Urothelium cell line (cell line): ENCODE measurements at places on chromosomes 4 and X.

DNA sequence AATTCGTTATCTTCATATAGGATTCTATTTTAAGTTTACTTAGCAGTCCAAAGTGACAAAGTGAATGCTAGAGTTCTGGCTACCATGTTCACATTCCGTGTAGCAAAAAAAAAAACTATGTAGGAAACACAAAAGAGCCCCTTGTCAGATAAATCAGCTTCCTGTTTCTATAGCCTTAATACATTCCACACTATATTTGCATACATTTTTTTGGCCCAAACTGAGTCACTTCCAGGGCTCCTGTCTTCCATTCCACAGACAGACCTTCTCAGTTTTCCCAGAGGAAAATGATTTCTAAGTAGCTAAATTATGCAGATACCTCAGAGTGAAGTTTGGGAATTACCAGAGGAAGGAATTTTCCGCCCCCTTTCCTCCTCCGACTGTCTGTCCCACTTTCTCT lies 841.9 kb upstream of the HS3ST1 start:
- no peak for DNase-seq

GRCh38 chrX:46634577-46634976 lies 61.0 kb downstream of the CHST7 start:
- no peak for DNase-seq

DNA sequence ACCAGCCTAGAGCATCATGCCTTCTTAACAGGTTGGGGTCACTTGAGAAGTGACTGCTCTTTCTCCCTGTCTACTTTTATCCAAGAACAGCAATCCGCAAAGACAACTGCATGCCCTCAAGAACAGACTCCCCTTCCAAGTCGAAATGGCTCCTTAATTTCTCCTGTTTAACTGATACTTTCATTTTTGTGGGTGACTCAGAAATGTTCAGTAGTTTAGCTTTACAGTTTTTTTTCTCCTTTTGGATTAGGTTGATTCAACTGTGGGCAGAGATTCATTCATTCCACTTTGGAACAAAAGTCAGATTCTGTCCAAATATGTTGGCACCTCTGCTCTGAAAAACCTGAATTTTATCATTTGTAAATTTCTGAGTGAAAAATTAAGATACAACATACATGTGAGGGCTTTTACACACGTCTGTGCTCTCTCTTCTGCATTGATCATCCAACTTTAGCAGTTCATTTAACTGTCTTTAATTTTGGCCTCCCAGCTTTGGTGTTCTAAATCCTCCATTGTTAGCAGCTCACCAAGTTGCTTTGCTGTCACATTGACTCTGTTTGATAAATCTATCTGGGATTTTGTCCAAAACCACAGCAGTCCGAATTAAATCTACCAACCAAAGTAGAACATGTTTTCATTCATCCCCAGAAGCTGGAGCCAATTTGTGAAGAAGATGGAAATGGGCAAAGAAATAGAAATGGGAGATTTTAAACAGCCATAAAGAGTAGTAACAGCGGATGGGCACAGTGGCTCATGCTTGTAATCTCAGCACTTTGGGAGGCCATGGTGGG lies 50.0 kb downstream of the HOPX start:
- DNase-seq: no peak

- no peak for DNase-seq
Observed at GRCh38 chr4:182640491-182640890, 276.7 kb downstream of the DCTD start.

- DNase-seq: no peak
Observed at GRCh38 chrX:80388206-80388605, 32.0 kb upstream of the TENT5D start.

GRCh38 chr4:165009493-165010227 lies 22.1 kb upstream of the TRIM60 start:
- DNase-seq: no peak

DNA sequence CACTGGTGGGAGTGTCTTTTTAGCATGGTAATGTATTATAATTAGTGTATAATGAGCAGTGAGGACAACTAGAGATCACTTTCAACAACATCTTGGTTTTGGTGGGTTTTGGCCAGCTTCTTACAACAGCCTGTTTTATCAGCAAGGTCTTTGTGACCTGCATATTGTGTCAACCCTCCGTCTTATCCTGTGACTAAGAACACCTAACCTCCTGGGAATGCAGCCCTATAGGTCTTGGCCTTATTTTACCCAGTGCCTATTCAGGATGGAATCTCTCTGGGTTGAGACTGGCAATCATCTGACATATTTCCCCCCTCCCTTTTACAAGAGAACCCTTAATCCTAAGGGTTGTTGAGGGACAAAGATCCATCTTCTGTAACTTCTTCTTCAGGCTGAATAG lies 21.9 kb upstream of the ADH4 start:
- DNase-seq: no peak
